Brain (organoid and tissue), 16 donors: ENCODE measurements at places on chromosomes 7 and 10. TPM values are rescaled to one million over a fixed set of nuclear protein-coding genes. Genes with fewer than 3 reads are reported as not detected.

CALN1 gene
- 2.5 TPM for polyA plus RNA-seq

FAM237B gene
- polyA plus RNA-seq, result not detected

KIFBP gene
- 42.3 TPM for polyA plus RNA-seq

OLAH gene
- not detected for polyA plus RNA-seq
